HCT116 (cell line): ENCODE measurements at places on chromosomes 7 and 10. TPM values are rescaled to one million over a fixed set of nuclear protein-coding genes. Genes with fewer than 3 reads are reported as not detected.

DNA sequence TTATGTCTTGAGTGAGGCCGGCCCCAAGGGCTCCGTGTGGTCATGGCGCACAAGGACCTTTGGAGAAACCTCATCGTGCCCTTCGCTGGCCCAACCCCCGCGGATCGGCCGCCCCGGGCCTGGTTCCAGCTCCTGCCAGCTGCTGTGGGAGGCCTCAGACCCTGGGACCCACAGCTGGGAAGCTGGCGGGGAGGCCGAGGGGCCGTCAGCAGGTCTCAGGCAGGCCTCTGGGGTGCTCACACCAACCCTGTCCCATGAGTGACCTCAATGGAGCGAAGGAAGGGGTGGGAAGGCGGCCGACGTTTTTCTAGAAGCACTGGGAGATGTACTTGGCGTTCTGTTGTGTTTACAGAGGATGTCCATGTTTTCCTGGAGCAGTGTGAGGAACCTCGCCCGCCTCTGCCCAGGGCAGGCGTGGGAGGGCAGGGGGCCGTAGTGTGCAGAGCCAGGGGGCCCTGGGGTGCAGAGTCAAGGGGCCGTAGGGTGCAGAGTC lies 18.6 kb upstream of the ADGRA1 start:
- no peak for DNase-seq

Gene SFTPA1
- total RNA-seq, result 6.5 TPM

- DNase-seq, result no peak
Measured at GRCh38 chr7:1758859-1759521, 88.9 kb downstream of the ELFN1 start.

GRCh38 chr7:5773661-5774086 lies 7.8 kb downstream of the RNF216 start:
- peak; percentile 90 for DNase-seq

DNA sequence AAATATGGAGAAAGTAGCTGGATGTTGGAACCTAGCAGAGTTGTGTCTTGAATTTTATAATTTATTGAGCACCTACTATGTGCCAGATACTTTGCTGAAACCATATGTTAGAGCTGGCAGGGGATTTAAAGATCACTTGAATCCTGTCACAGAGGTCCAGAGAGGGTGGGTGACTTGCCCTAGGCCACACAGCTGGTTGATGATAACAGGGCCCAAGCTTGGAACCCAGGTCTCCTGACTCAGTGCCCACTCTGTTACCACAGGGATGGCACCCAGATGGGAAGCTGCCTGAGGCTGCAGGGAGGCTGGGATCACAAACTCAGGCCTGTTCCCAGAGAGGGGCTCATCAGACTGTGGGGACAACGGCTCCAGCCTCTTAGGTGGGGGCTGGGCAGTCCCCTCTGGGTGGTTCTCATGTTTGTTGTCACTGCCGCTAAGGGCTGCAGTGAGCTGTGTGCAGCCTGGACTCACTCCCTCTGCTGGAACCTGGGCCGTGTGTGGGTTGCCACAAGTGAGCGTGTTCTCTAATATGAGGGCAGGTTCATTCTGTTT lies 18.6 kb downstream of the GOLGA7B start:
- no peak for DNase-seq

Gene STEAP2
- 13.4 TPM for total RNA-seq

Gene RSU1
- 29.5 TPM for total RNA-seq
